Nasal cavity respiratory epithelium epithelial cell of viscerocranial mucosa (primary cell): ENCODE measurements at places on chromosomes 1 and 21. TPM values are rescaled to one million over a fixed set of nuclear protein-coding genes. Genes with fewer than 3 reads are reported as not detected.

APCS gene
- not detected in 2 replicates for total RNA-seq

KLHDC8A gene
- total RNA-seq = not detected in 2 replicates

NHLH1 gene
- total RNA-seq = 0.07 TPM in 1 of 2 replicates, not detected in the other

DIP2A gene
- total RNA-seq = 25.6 and 34.5 TPM in 2 replicates

SGIP1 gene
- not detected in 2 replicates for total RNA-seq

MORC3 gene
- 98.4 and 121 TPM in 2 replicates for total RNA-seq

PRDM16 gene
- 0.21 and 0.34 TPM in 2 replicates for total RNA-seq

CLDN8 gene
- total RNA-seq = 0.14 TPM in 1 of 2 replicates, not detected in the other

GJB3 gene
- total RNA-seq = 113 and 120 TPM in 2 replicates

OLIG2 gene
- total RNA-seq = not detected in 2 replicates

ZNF593OS gene
- total RNA-seq = not detected in 2 replicates

ST6GALNAC3 gene
- 1.8 and 3.8 TPM in 2 replicates for total RNA-seq

CFHR5 gene
- not detected in 2 replicates for total RNA-seq

INSRR gene
- total RNA-seq = not detected in 2 replicates

CHRM3 gene
- total RNA-seq = under 0.01 and 1.1 TPM in 2 replicates

LRIG2 gene
- 12.3 and 24.6 TPM in 2 replicates for total RNA-seq

SEC16B gene
- total RNA-seq = 0.34 and 1.4 TPM in 2 replicates

HSD11B1 gene
- total RNA-seq = 1.7 and 4.1 TPM in 2 replicates

GNG12 gene
- 101 and 132 TPM in 2 replicates for total RNA-seq
